ENCODE measurements at places on chromosomes 2 and 18.

- no peak for DNase-seq
These were observed 57.8 kb downstream of the MSH2 start for GRCh38 chr2:47460766-47461165.

DNA sequence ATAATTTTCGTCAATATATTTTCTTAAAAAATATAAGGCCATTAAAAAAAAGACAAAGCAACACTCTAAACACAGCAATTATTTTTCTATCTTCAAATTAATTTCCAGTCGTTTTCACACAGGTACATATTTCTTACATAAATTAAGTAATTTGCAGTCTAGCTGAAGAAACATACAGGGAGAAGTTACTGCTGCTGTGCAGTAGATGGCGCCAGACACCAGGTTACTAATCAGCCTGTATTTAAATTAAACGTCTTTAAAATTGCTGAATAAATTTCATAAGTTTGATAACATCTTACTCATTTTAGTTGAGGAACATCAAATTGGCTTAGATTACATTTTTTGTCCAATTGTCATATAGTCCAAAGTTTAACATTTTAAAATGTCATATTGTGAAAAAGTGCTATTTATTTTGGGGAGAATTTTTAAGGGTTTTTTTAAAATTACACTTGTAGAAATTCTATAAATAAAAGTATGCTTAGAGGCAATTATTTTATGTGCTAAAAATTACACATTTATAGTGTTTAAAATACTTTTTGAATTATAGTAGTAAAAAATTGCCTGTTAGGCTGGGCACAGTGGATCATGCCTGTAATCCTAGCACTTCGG, 88.4 kb downstream of the PMAIP1 start:
- peak; percentile 53 for DNase-seq

GRCh38 chr2:241049739-241050623, 51.6 kb downstream of the SNED1 start:
- DNase-seq = no peak

DNA sequence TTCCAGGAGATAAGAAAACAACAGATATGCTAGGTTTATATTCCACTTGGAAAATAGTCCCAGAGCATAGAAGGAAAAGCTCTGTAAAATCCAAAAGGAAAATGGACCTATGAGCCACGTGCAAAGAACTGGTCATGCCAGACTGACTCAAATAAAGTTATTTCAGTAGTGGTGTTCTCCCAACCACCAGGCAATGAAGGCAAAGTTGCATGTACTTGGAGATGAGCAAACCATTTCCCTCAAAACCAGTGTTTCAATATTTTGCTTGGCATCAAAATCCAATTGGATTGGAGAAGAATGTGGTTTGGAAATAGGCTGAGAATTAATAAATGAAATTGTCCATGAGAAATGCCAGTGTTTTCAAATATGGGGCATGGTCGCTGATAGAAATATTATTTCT, 237.5 kb downstream of the ICOS start:
- no peak for DNase-seq

GRCh38 chr18:23498877-23499276, 4.4 kb upstream of the RMC1 start:
- DNase-seq = peak; percentile 81

DNA sequence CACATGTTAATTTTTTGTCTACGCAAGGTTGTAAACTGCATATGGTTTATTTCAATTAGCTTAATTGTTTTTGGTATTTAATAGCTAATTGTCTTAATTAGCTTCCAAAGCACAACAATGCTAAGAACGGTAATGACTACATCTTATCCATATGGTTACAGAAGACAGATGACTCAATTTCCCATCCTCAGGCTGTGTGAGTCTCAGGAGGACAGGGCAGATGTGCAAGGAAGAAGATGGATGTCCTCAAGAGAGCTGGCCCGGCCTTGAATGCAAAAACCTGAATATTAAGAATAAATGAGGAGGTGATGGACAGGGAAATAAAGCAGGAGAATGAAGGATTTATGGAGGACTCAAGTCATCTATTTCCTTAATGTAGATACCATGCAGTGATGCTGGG, 31.4 kb downstream of the SLC4A3 start:
- DNase-seq = no peak

GRCh38 chr2:12417786-12418185, 298.9 kb upstream of the TRIB2 start:
- no peak for DNase-seq

GRCh38 chr2:159564081-159564480, 52.3 kb downstream of the BAZ2B start:
- DNase-seq = no peak

- peak; percentile 87 for DNase-seq
These were observed 12.1 kb upstream of the ARHGEF4 start for GRCh38 chr2:130824492-130825061.

GRCh38 chr2:223922308-223922707, 22.8 kb downstream of the WDFY1 start:
- DNase-seq = no peak

GRCh38 chr18:13259701-13260100, 41.1 kb downstream of the LDLRAD4 start:
- no peak for DNase-seq

DNA sequence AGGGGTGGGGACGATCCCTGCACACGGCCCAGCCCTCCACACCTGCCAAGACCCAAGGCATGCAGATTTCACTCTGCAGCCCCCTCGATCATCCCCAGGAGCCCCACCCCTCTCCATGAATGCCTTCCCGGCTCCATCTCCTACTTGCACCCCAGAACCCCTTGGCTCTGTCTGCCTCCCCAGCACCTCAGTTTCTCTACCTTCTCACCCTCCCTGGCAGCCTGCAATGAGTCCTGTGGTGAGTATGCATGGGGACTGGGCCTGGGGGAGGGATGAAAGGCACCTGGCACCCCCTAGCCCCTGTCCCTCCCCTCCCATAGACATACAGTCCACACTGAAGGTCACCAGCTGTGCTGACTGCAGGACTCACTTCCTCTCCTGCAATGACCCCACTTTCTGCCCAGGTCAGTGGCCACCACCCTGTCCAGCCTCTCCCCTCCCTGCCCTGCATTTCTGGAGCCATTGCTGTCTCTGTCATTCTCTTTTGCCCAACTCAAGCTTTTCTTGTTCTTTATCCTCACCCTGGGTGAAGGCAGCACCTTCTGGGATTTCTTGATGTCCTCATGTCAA, 1.0 kb downstream of the TEX51 start:
- no peak for DNase-seq

- DNase-seq = no peak
These were observed 73.6 kb upstream of the RND3 start for GRCh38 chr2:150561076-150561475.

DNA sequence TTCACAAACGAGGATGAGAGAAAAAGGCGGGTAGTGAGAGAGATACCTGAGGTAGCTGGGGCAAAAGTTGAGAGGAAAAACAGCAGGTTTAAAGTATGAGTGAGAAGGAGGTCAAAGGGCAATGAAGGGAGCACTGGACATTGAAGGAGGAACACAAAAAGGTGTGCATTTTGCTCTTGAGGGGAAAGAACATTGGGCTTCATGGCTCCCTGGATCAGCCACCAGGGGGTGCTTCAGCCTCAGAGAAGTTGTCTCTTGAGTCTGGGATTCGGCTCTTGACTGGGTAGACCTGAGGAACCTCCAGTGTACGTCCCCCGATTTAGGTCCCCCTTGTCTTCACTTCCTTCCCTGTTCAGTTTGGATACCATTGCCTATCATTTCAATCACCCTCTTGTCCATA, 128.5 kb downstream of the RAPGEF4 start:
- peak; percentile 18 for DNase-seq

DNA sequence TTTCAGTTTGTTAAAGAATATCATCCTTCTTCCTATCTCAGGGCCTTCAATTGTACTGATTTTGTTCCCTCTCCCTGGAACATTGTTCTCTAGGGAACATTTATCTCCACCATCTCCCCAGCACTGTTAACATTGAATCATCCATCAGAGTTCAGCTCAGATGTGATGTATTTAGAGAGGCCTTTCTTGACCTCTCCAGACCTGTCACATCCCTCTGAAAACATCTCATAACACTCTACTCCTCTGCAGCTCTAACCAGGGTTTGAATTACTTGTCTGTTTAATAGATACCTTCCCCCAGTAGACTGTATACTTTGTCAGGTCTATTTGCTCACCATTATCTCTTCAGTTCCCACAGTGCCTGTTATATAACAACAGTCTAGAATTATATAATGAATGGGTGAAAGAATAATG, 98.6 kb downstream of the GALNT1 start:
- DNase-seq = no peak

DNA sequence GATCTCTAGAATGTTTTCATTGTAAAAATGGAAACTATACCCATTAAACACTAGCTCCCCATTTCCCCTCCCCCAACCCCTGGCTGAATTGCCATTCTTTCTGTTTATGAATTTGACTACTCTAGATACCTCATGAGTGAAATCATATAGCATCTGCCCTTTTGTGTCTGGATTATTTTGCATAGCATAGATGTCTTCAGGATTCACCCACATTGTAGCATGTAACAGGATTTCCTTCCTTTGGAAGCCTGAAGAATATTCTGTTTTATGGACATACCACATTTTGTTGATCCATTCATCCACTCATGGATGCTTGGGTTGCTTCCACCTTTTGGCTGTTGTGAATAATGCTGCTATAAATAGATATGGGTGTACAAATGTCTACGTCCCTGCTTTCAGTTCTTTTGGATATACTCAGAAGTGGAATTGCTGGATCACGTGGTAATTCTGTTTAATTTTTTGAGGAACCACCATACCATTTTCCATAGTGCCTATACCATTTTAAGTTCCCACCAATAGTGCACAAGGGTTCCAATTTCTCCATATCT, 7.7 kb upstream of the ASB1 start:
- no peak for DNase-seq

- no peak for DNase-seq
These were observed 96.7 kb downstream of the PMAIP1 start for GRCh38 chr18:59996370-59996966.

- DNase-seq = no peak
These were observed 110.6 kb downstream of the ZNF532 start for GRCh38 chr18:58975296-58975695.

GRCh38 chr2:199484927-199485326, 27.2 kb upstream of the SATB2 start:
- DNase-seq = no peak

- DNase-seq = peak; percentile 61
These were observed 85.1 kb upstream of the ACAA2 start for GRCh38 chr18:49898421-49898820.

GRCh38 chr2:118848381-118849225, 1.2 kb upstream of the EN1 start:
- no peak for DNase-seq

DNA sequence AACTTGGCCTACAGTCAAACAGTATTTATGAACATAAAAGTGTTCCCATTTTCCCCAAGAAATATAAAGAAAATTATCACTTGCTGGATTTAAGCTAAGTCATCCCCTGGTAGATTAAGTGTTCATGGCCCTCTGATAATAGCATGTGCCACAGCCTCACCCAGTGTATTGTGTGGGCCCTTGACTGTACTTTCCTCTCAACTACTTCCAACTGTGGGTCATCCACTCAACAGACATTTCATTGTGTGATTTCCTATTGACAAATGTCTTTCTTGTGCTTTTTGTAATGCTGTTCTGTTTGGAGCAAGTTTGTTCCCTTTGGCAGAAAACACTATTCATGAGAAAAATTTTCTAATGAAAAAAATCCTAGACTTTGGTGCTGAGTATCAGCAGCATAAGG, 48.4 kb upstream of the TMEM17 start:
- no peak for DNase-seq

GRCh38 chr2:60529136-60529784, 24.2 kb downstream of the BCL11A start:
- no peak for DNase-seq

GRCh38 chr2:152400607-152401214, 65.7 kb downstream of the FMNL2 start:
- no peak for DNase-seq

DNA sequence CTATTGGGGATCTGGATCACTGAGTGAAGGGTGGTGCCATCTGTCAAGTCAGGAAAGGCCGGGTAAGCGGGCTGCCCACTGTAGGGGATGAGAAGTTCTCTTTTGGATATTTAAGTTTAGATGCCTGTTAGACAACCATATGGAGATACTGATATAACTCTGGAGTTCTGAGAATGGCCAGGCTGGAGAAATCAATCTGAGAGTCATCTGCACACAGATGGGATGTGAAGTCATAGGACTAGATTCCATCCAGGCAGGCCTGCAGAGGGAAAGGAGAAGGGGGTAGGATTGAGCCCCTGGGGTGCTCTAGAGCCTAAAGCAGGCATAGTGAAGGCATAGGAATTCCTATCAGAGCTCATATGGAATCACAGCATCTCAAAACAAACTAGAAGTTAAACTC, 30.1 kb downstream of the SPRED2 start:
- no peak for DNase-seq

- no peak for DNase-seq
These were observed 330.6 kb upstream of the PIK3C3 start for GRCh38 chr18:41624460-41624859.

GRCh38 chr2:102245266-102246151, 58.7 kb downstream of the IL1RL2 start:
- DNase-seq = no peak

DNA sequence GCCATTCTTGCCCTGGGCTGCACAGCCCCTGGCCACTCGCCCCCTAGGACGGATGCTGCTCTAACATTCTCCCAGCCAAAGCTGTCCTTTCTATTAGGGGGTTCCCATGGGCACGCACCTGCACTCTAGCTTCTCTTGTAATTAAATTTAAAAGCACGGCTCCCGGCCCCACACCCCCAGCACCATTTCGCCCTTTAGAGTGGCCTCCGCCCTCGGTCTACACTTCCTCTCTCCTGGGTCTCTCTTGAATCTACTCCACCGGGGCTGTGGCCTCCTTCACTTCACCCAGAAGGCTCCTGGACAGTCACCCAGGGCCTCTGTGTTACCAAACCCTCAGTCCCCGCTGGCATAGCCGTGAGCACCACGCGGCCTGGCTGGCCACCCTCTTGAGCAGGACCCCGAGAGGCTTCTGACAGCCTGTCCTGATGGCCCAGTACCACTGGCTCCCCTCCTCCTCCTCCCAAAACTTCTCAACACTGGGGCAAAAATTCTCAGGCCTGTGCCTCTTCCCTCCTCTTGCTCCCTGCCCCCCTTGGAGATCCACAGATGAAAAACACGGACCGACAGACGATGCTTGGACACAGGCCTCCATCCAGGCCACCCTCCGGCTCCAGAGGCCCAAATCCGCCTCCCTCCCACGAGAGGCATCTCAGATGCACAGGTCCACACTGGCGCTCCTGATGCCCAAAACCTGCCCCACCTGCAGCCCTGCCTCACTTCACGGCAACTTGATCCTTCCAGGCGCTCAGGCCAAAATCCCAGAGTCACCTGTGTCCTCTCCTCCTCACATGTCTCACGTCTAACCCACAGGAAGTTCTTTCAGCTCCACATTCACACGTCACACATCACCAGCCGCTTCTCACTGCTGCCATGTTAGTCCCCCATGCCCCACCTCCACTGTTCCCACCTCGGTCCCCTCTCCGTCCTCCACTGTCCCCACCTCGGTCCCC, 6.9 kb upstream of the RAB17 start:
- no peak for DNase-seq

DNA sequence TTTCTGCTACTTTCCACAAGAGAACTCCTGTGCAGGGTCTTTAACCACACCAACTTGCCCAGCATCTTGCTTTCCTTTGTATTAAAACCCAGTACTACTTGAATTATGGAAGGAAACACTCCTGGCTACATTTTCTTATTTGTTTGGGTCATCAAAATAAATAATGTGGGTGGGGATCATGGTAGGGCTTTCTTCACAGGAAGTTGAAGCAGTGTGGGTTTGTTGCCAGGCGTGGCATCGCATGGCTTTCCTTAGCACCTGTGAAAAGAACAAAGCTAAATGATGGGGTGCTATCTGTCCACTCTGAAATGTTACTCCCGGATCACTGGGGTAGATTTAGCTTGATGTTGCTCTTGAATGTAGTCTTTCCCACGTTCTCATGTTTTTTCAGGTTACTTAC, 18.7 kb downstream of the ARHGAP25 start:
- peak; percentile 58 for DNase-seq

All from CD4-positive, alpha-beta T cell treated with Interleukin-21 for 1 hour (primary cell).